ENCODE measurements at places on chromosomes 3 and 15.

- no peak for DNase-seq
Measured at GRCh38 chr3:17089314-17089700, 204.6 kb downstream of the PLCL2 start.

- DNase-seq, result no peak
Measured at GRCh38 chr15:99414755-99415731, 150.7 kb upstream of the MEF2A start.

- DNase-seq, result no peak
Measured at GRCh38 chr15:27951191-27951890, 147.8 kb downstream of the OCA2 start.

GRCh38 chr3:101185341-101185740 lies 135.0 kb downstream of the IMPG2 start:
- no peak for DNase-seq

- DNase-seq, result no peak
Measured at GRCh38 chr15:88695691-88696251, 57.0 kb downstream of the ISG20 start.
